Activated CD8-positive, alpha-beta memory T cell treated with anti-CD3 and anti-CD28 coated beads, Interleukin-2, amount 10 ng/mL, durations not matched to agents 7 days and 5 days (primary cell): ENCODE measurements at places on chromosomes 11 and 22. TPM values are rescaled to one million over a fixed set of nuclear protein-coding genes. Genes with fewer than 3 reads are reported as not detected.

ISX gene
- total RNA-seq, result not detected

APBB1 gene
- total RNA-seq, result 43.4 TPM

APOA5 gene
- total RNA-seq, result not detected

HMOX1 gene
- total RNA-seq, result 0.88 TPM

PAMR1 gene
- not detected for total RNA-seq

MPZL2 gene
- 3.0 TPM for total RNA-seq

E2F8 gene
- total RNA-seq, result 32.9 TPM

PHF5A gene
- total RNA-seq, result 54.5 TPM

GLYATL2 gene
- total RNA-seq, result not detected

FOSL1 gene
- 6.0 TPM for total RNA-seq

APOL6 gene
- total RNA-seq, result 65.2 TPM

IGLL5 gene
- total RNA-seq, result not detected
